ENCODE measurements at places on chromosomes 2 and 18.
A peak's percentile ranks its signal among the peaks of the same experiment; 100 is the strongest.

GRCh38 chr2:240111253-240111652, 24.9 kb downstream of the COPS9 start:
- DNase-seq: peak; percentile 13

DNA sequence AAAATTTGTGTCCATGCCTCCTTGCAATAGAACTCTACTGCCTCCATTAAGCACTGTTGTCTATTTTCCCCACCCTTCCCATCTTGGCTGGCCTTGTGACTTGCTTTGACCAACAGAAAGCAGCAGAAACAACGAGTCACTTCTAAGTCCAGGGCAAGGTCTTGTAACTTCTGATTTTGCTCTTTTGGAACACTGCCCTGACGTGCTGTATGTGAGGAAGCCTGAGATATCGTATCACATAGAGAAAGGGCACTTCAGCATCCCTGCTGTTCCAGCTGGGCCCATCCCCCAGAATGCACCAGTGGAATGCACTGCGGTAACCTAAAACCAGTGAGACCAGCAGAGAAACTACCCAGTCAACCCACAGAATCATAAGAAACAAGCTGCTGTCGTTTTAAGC, 28.1 kb downstream of the NCKAP1 start:
- peak; percentile 64 for DNase-seq

- DNase-seq: peak; percentile 67
These were observed 18.9 kb upstream of the DPP4 start for GRCh38 chr2:162092658-162093556.

DNA sequence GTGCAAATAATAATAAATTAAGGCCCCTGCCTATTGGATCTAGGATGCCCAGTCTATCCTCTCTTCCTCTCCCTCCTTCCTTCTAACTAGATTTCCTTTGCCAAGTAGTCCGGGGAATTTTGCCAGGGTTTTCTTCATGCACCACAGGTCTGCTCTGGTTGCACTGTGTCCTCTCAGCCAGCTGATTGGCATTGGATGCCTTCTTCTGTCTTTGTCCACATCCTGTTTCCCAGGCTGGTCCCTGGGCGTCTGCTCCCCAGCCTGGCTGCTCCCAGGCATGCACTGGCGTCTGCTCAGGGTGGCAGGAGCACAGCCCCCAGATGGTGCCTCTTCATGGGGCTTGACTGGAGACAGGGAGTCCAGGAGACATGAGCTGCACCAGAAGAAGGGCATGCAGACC, 66.4 kb downstream of the GALR1 start:
- DNase-seq: no peak

- DNase-seq: no peak
These were observed 38.8 kb upstream of the ACYP2 start for GRCh38 chr2:54076586-54076985.

- peak; percentile 48 for DNase-seq
These were observed 8.5 kb downstream of the HES6 start for GRCh38 chr2:238231251-238231793.

DNA sequence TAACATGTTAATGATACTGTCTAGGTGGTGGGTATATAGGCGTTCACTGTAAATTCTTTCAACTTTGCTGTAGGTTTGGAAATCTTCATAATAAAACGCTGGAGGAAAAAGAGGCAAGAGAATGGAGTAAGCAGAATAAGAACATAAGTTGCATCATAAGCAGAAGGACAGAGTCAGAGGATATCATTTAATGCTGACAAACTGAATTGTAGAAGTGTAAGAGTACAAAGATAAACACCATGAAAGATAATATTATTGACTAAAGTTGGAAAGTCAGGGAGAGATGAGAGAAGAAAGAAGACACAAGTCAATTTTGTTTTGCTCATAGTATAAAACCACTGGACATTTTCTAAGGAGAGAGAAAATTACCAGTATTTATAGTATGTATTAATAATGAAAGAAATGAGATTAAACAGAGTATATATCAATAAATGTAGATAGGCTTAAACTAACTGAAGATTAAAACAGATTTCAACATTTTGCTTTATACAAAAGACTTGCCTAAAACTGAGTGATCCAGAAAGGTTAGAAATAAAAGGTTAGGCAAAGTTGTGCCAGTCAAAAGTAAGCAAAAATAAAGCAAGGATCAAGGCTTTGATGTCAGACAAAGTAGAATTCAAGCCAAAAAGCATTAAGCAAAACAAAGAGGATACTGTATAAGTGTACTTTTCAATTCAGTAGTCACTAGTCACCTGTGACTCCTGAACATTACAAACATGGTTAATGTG, 42.4 kb upstream of the VIT start:
- DNase-seq: no peak

DNA sequence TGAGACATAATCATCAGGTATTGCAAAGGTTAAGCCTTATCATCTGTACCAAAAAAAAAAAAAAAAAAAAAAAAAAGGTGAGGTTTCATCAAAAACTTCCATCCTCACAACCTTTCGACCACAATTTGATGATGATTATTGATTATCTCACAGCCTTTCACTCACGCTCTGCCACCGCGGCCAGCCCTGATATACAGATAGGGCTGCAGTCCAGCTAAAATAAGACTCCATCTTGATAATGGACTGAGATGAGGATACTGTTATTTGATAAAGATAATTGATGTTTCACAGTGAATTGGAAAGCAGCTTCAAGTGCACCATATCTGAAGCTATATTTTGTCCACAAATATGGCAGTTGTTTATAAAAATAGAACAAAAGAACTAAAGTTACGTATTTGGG, 159.7 kb upstream of the BOD1L2 start:
- DNase-seq: no peak

- no peak for DNase-seq
These were observed 240.8 kb upstream of the PIK3C3 start for GRCh38 chr18:41713969-41714825.

- DNase-seq: peak; percentile 79
These were observed 18.6 kb downstream of the THADA start for GRCh38 chr2:43576981-43577892.

DNA sequence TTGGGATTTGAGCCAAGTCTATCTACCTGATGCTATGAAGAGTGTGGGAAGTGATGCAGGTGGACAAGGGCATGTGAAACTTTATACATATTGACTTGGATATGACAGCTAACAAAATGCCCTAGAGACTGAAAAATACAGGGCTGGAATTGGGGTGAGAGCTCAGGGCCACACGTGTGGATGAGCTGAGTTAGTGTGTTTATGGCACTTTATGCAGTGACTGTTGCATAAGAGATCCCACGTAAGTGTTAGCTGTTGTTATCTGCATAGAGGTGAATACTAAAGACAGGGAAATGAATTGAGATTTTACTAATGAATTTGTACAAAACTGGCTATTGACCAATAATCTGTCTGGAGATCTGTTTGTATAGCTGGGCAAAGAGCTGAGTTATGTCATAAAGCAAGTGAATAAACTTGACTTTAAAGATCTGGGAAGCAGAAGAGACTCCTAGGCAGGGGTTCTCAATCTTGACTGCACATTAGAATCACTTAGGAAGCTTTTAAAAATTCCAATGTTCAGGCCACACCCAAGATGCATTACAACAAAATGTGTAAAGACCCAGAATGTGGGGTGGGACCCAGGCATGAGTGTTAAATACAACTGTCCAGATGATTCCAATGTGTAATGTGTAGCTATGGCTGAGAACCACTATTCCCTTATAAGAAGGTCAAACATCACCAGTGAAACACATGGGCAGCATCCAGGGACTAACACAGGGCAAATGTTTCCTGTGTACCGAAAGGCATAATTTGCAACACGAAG, 74.2 kb upstream of the STK17B start:
- DNase-seq: peak; percentile 34

DNA sequence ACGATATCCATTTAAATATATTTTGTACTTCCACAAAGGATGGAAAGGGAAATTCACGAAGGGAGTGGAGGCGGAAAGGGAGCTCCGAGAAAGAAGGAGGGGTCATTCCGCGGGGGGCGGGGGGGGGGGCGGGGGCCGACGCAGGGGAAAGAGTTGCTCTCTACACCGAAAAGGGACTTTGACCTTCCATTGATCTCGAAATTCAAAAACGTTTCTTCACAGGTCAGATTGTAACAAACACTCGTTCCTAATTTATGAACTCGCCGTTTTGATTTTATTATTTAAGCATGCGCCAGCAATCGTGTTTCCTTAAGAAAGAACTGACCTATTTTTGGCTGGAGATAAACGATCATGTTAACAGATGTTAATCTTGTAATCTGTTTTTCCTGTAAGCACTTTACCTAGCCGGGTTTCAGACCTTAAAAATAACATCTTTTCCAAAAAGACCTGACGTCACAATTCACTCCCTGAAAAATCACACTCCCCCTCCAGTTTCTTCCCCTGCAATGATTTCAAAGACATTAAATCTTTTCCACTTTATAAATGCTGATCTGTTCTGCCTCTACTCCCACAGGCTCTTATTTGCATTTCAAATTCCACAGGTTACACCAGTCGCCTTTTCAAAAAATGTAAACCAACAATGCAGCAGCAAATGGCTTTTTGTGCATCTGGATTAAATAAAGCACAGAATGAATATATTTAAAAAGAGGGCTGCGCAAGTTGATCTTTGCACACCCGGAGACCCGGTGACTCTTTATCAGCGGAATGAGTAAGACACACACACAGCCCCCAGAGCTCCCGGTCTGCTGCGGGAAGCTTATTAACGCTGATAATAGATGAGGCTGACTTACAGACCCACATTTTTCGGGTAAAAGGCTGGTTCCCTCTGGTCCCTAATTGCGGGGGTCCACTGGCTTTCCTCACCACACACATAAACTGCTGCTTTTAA, 1.6 kb downstream of the ZNF516 start:
- DNase-seq: peak; percentile 61

DNA sequence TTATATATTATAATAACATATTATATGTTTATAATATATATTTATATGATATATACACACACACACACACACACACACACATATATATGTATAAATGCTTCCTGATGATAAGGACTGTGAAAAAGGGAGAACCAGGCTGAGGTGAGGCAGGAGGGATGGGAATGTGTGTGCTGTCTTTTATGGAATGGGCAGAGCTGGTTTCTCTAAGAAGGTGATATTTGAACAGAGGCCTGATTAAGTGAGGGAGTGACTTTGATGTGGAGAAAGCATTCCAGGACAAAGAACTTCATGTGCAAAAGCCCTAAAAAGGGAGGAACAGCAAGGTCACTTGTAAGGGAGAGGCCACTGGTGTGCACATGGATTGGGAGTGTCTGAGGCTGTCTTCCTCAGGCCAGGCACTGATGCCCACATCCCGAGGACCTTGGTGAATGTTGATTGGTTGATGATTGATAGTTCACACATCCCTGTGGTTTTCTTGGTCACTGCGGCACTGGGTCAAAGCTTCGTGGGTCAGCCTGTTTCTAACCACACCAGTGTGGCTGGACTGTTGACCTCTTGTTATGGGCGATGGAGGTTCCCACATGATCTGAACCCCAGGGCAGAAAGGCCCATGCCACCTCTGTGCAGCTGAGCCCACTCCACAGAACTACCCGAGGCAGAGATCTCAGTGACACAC, 196.9 kb downstream of the MYCN start:
- no peak for DNase-seq

- peak; percentile 81 for DNase-seq
These were observed 353.1 kb downstream of the IRS1 start for GRCh38 chr2:226446406-226447001.

DNA sequence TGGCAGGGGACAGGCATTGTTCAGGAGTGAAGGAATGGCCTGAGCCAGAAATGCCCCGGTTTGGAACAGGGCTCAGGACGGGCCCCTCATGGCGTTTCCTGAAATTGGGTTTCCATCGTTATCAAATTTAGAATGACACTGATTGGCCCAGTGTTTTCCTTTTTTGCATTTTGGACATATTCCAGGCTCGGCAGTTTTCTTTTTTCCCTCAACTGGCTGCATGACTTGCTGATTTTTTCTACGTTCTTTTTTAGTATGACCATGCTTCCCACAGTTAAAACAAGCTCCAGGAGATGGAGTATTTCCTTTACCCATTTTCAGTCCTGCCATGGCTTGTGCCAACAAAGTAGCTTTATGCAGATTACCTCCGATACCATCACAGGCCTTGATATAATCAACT, 20.4 kb upstream of the LYG2 start:
- DNase-seq: no peak

Measured in fibroblast of skin of scalp (primary cell).